ENCODE measurements at places on chromosomes 1 and 21.

GRCh38 chr1:240217403-240217802 lies 125.7 kb downstream of the FMN2 start:
- DNase-seq = no peak

GRCh38 chr1:63714482-63714760 lies 59.4 kb upstream of the ROR1 start:
- DNase-seq = no peak

GRCh38 chr1:231950331-231951128 lies 323.9 kb downstream of the DISC1 start:
- DNase-seq = no peak

GRCh38 chr1:231605149-231606100 lies 21.2 kb upstream of the DISC1 start:
- DNase-seq = no peak

- DNase-seq = peak; percentile 87
Observed at GRCh38 chr1:230308039-230308438, 118.1 kb downstream of the PGBD5 start.

GRCh38 chr1:47751996-47752451 lies 245.2 kb downstream of the TRABD2B start:
- no peak for DNase-seq

DNA sequence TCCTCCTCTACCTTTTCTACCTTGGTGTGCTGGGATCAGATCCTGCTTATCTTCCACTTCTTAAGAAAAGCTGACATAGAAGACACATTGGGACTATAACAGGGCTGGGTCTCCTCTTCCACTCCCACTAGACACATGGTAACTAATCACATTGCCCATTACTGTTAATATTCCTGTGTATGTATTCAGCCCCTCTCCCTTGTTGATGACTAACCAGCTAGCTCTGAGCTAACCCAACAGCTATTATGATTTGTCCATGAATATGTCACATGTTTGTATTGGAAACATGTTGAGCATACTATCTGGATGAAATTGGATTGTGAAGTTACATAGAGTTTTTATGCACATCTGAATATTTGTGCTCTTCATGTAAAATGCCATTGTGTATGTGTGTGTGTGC lies 52.9 kb downstream of the MPZL1 start:
- no peak for DNase-seq

- DNase-seq = no peak
Observed at GRCh38 chr1:240739754-240740153, 127.8 kb upstream of the GREM2 start.

- no peak for DNase-seq
Observed at GRCh38 chr1:210412240-210412639, 83.5 kb downstream of the HHAT start.

DNA sequence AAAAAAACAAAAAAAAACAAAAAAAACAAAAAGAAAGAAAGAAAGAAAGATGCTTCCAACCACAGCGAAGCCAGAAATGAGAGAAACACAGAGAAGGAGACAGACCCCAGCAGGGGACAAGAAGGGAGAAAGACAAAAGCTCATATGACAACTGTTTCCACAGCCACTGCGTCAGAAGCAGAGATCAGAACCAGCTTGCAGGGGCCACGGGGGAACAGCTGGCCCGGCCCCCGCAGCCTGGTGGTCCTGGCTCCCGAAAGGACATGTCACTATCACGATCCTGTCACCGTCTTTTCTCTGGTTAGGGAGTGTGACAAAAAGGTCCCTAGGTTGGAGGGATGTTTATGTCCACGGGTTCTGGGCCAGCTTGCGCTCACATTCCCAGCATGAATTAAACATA lies 60.7 kb downstream of the ACOT7 start:
- no peak for DNase-seq

GRCh38 chr1:71298633-71299032 lies 217.8 kb upstream of the ZRANB2 start:
- no peak for DNase-seq

- no peak for DNase-seq
Observed at GRCh38 chr1:172390683-172391551, 29.6 kb upstream of the C1orf105 start.

- DNase-seq = no peak
Observed at GRCh38 chr1:158035976-158036583, 42.6 kb downstream of the KIRREL1 start.

- no peak for DNase-seq
Observed at GRCh38 chr1:204087893-204088528, 15.1 kb downstream of the SOX13 start.

- no peak for DNase-seq
Observed at GRCh38 chr21:21025742-21026141, 27.5 kb downstream of the NCAM2 start.

GRCh38 chr1:181206979-181207790 lies 118.7 kb downstream of the IER5 start:
- DNase-seq = no peak

DNA sequence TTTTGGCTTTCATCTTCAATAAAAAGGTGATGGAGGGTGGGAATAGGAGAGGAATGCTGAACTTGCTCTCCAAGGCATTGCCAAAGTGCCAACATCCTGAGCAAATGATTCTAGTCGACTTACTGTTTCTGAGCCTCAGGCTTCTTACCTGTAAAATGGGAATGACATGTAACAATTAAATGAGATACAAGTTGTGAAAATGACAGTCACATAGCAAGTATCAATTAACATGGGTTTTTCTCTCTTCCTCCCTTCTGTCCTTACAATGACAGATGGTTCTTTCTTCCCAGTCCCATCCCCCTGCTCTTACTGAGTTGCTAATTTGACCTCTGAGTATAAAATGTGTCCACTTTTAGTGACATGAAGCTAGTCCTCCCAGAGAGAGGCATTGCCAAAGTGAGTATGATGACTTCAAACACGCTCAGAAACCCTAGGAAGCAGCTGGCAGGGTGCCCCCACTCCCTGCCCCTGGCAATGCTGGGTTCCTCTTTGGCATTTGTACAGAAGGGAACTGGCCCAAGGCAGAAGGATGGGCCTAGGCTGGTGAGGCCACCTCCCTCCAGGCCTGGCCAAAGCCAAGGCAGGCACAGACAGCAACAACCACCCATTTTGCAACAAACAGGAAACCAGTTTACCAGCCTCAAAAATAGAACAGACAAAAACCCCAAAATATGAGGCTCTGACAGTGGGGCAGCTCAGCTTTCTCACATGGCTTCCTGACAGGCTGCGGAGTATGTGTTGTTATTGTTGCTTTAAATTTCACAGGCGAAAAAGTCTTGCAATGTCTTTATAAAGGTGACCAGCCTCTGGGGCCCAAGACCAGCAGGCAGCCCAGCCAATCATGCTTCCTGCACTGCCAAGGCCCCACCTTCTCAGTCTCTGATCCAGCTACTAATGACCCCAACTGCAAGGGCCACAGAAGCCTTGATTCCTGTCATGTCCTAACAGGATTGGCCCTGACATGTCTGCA lies 115.9 kb downstream of the HIVEP3 start:
- no peak for DNase-seq

- DNase-seq = no peak
Observed at GRCh38 chr1:228062812-228063211, 19.7 kb upstream of the ARF1 start.

GRCh38 chr1:972726-973458 lies 6.6 kb downstream of the PLEKHN1 start:
- DNase-seq = no peak

- DNase-seq = no peak
Observed at GRCh38 chr1:20735581-20736111, 3.1 kb upstream of the SH2D5 start.

- no peak for DNase-seq
Observed at GRCh38 chr1:91799159-91799558, 86.8 kb downstream of the TGFBR3 start.

DNA sequence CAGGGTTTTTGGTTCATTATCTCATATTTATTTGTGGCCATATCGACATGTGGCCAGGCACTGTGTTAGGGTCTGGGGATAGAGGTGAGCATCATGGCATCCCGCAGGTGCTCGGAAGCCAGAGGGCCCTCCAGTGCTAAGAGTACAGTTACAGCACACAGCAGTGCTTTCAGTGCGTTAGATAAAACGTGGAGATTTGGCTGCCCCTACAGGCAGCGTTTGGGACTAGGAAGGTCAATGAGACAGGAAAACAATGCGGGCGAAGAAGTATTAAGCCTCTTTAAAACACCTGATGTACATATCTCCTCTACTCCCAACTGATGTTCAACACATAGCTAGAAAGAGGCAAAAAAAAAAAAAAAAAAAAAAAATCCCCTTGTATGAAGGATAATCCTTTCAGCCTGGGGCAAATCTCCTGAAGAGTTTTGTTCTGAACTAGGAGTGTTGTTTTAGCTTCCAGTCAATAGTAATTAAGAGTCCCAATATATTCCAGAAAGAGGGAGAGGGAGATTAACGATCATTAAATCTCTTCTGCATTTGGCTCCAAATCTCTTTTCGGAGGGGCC lies 80.1 kb downstream of the CAPZB start:
- no peak for DNase-seq

DNA sequence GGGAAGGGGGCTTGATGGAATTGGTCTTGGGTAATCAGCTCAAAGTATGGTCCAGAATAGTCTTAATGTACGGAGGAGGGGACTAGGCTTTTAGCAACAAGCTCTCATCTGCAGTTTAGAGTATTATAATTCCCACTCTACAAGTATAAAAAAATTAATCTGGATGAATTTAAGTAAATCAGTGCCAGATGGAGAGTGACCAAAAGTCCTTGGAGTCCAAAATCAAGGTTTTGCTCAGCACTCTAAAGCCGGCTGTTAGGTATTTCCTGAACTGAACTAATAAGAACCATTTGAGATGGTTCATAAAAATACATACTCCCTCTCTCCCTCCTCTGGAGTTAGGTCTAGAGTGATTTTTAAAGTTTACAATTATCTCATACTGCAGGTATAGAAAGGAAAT lies 23.7 kb downstream of the GLUL start:
- no peak for DNase-seq

- DNase-seq = no peak
Observed at GRCh38 chr1:57040811-57041210, 75.0 kb upstream of the C8B start.

GRCh38 chr1:156697481-156697880 lies 7.9 kb downstream of the CRABP2 start:
- no peak for DNase-seq

DNA sequence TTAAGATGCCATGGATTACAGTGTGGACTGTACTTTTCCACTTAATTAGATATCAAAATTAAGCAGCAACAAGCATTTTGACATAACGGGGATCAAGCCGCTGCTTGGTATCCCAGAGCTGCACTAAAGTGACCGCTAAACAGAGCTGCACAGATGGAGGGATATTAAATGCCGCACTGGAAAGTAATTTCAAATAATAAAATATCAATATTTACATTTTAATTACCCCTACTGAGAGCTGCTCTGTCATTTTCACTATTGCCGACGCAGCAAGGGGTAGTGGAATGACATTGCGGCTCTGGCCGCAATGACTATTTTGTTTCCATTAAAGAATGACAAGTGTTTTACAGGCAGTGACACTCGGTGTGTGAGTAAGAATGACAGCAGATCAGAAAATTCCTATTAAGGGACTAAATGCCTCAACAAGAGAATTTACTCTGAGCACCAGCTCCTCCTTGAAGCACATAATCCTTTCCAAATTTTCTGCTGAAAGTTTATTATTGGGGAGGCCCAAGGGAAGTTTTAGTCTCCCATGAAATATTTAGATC lies 109.1 kb upstream of the USH2A start:
- DNase-seq = no peak

DNA sequence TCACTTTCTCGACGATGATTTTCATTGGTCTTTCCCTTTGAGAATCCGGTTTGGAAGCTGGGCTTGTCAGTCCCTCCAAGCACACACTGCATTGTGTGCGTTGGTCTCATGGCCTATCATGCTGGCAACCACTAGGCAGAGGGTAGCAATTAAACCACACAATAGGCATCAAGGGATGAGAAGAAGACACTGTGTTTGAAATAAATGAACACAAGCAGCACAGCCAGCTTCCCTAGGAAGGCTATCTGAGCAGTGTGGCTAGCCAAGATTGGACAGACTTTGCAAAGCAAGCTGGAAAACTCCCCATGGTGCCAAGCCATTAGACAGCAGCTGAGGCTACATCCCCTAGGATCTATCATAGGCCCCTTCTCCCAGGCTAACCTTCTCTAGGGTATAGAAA lies 288.7 kb downstream of the NUF2 start:
- no peak for DNase-seq

- no peak for DNase-seq
Observed at GRCh38 chr1:199116488-199116887, 477.6 kb downstream of the PTPRC start.

- DNase-seq = no peak
Observed at GRCh38 chr1:174875306-174875705, 124.4 kb upstream of the CACYBP start.

DNA sequence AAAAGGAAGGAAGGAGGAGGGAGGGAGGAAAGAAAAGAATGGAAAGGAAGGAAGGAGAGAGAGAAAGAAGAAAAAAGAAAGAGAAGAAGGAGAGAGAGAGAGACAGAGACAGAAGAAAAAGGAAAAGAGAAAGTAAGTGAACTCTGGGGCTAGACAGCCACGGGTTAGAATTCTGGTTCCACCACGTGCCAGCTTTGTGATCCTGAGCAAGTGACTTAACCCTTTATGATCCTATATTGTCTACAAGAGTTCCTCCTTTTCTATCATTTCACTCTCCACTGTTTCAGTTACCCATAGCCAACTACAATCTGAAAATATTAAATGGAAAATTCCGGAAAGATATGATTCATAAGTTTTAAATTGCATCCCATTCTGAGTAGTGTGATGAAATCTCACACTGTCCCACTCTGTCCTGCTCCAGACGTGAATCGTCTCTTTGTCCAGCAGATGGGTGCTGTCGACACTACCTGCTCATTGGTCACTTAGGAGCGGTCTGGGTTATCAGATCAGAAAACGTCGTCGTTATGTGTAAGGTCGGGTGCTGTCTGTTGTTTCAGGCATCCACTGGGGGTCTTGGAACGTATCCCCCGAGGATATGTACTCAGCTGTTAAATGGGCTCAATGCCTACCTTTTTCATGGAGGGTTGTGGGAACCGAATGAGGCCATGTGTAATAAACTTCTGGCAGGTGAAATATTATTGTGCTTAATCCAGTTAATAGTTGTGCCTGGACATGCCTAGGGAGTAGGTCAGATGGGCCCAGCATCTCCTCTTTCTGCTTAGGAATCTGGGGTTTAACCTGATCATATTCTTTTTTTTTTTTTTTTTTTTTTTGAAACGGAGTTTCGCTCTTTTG lies 19.1 kb downstream of the TMEM51 start:
- DNase-seq = no peak

DNA sequence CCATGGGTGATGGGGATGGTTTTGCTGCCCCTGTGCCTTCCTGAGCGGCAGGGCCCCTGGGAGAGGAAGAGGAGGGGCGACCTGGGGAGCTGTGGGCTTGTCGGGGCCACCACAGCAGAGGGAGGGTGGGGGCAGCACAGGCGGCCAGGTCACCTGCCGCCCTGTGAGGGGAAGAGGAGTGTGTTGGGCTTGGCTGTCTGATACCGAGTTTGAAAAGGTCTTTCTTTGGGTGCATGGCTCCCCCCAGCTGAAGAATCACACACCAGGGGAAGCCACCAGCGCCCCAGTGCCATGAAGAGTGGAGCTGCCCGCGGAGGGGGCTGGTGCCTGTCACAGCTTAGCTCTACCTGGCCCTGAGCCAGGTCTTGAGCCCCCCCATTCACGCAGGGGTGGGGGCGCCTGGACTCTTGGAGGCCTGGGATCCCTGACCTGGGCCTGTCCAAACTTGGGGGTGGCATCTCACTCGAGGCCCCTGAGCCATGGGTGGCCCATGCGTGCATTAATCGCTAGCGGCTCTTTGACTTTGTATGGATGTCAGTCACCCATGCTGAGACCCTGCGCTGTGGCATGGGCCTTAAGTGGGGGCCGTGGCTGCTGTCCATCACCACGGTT lies 26.4 kb downstream of the CSTB start:
- DNase-seq = no peak

Measured in kidney epithelial cell (primary cell).